ENCODE measurements at places on chromosomes 12 and 14. TPM values are rescaled to one million over a fixed set of nuclear protein-coding genes. Genes with fewer than 3 reads are reported as not detected.

The RPGRIP1 gene
- not detected for total RNA-seq

The GYS2 gene
- total RNA-seq: not detected

The BICDL1 gene
- total RNA-seq: 103 TPM

The ARMH4 gene
- not detected for total RNA-seq

The TMTC1 gene
- total RNA-seq: not detected

- no peak for DNase-seq
These were observed 296.2 kb downstream of the GPHN start for GRCh38 chr14:66804141-66804540.

GRCh38 chr14:26594148-26594547, 3.7 kb downstream of the NOVA1 start:
- DNase-seq: no peak

DNA sequence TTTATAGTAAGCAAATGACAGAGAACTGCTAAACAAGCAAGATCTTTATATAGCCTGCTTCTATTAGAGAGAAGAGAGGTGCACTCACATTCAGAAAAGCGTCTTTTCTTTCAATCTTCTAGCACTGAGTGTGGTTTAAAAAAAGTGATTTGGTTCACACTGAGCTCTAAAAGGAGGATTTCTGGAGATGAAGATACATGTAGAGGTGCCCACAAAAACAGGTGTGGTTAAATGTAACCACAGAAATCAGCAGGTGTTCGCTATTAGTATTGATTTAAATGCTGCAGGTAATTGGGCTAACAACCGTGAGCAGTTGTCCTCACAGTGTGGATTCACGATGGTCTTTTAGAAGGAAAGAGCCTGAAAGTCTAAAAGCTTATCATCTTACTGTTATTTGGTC, 10.7 kb downstream of the PKP2 start:
- DNase-seq: no peak

DNA sequence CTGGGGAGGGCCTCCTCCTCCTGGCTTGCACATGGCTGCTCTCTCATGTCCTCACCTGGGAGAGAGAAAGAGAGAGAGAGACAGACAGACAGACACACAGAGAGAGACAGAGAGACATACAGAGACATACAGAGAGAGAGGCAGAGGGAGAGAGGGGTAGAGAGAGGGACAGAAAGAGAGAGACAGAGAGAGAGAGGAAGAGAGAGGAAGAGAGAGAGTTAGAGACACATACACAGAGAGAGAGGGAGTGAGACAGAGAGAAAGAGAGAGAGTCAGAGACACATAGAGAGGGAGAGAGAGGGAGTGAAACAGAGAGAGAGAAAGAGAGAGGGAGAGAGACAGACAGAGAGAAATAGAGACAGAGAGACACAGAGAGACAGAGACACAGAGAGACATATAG, 103.6 kb upstream of the ESRRB start:
- DNase-seq: no peak

GRCh38 chr12:49567611-49568441, at the start of gene MCRS1:
MCRS1 (minus strand) TSS chr12:49568142; CDS start chr12:49566731, 1,411 bp downstream.
- peak; percentile 93 for DNase-seq

- no peak for DNase-seq
These were observed 89.9 kb downstream of the BICD1 start for GRCh38 chr12:32196250-32197198.

- peak; percentile 68 for DNase-seq
These were observed 87.0 kb downstream of the R3HDM2 start for GRCh38 chr12:57343703-57344378.

- peak; percentile 73 for DNase-seq
These were observed 81.6 kb upstream of the SCAF11 start for GRCh38 chr12:46071769-46072624.

DNA sequence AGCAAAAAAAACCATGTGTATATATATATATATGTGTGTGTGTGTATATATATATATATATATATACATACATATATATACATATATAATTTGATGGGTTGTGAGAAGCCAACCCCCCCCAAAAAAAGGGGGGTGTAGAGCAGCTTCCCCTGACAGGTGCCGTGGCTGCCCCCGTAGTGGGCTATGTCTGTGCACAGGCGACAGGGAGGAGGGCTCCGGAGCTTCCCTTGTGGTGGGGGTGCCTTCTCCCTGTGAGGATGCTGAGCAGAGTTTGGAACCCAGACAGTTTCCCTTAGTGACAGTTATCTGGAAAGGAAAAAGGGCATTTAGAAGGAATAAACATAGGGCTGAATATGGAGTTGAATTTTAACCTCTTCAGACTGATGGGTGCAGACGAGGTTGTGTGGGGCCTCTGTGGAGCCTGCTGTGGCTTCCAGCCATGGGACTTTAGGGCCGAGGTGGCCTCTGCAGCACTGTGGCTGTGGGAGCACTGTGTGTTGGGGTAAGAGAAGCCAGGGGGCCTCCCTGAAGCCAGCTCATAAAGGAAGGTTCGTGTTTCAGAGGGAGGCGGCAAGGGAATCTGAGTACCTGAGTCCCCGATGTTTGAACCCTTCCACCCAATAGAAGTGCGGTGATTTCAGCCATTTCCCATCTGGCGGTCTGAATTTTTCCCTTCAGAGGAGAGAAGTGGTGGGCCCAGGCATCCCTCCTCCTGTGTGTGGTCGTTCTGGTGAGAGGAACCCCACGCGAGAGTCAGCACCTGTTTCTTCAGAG, 19.8 kb downstream of the XRCC3 start:
- no peak for DNase-seq

DNA sequence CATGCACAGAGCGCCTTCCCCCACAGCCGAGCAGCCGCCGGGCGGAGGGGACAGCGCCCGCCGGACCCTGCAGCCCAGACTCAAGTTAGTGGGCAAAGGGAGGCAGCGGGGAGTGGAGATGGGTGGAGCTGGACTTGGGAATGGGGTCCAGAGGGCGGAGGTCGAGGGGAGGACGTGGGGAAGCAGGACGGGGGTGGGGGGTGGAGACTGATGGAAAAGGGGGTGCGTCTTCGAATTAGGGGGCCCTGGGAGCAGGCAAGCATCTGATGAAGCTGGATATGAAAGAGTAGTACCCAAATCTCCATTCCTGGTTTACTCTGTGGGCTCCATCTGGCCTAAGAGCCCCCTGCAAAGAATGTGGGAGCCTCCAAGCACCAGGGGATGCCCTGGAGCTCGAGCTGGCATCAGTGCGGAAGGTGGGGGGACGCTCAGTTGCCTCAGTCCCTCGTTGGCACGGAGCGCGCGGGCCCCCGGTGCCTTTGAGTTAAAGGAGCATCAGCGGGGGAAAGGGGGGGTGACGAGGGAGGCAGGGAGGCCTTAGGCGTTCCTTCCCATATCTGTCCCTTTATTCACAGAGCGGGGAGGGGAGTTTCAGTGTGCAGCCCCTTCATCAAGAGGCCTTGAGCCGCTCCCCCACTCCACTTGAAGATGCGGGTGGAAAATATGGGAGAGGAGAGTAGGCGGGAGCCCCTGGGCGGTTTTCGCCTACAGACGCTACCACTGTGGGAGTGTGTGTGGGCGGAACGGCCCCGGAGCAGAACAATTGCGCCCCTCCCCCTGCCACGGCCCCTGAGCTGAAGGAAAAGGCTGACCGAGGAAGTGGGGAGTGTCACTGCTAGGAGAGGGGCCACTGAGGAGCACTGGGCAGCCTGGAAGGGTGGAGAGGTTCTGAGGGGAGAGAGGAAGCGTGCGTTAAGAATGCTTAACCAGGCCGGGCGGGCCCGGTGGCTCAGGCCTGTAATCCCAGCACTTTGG, 644 bp downstream of the NAB2 start:
- peak; percentile 83 for DNase-seq

DNA sequence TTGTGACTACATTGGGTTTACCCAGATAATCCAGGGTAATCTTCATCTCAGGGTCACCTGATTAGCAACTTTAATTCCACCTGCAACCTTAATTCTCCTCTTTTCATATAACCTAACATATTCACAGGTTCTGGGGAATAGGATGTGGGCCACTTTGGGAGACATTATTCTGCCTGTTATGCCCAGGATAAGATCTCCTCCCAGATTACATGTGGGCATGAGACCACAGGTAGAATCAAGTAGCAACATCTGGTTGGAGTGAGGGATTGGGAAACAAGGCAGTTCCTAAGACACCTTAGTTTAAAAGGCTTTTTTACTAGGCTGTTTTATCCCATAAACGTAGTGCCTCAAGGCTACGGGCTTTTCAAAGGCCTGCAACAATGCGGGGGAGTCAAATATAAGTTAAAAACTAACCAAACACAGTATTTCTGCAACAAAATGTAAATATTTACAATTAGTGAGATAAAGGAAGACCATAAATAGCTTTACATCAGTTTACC, 181.5 kb downstream of the FOXA1 start:
- DNase-seq: no peak

GRCh38 chr12:122928404-122929147, 32.7 kb upstream of the VPS37B start:
- no peak for DNase-seq

DNA sequence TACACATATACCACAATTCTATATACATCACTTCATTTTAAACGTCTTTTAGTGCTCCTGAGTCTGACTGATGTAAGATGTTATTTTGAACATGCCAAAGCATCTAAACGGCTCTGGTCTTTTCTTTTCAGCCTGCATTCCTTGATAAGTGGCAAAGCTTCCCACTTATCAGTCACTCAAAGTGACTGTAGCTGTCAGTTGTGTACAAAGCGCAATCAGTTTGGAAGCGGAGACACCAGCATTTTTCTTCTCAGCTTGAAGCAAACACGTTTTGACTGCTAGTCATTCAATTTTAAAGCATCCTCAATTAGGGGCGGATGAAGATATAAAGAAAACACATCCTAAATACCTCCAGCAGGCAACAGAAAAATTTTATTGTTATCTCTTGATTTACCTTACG, 226.8 kb downstream of the SOX5 start:
- DNase-seq: no peak

- DNase-seq: no peak
These were observed at the start of gene NOVA1 for GRCh38 chr14:26597589-26598080. NOVA1 (minus strand) TSS chr14:26598033; CDS start chr14:26597436, 597 bp downstream.

GRCh38 chr14:95123891-95124579, 33.3 kb downstream of the DICER1 start:
- DNase-seq: no peak

GRCh38 chr14:23380976-23381375, 4.1 kb downstream of the CMTM5 start:
- DNase-seq: no peak

DNA sequence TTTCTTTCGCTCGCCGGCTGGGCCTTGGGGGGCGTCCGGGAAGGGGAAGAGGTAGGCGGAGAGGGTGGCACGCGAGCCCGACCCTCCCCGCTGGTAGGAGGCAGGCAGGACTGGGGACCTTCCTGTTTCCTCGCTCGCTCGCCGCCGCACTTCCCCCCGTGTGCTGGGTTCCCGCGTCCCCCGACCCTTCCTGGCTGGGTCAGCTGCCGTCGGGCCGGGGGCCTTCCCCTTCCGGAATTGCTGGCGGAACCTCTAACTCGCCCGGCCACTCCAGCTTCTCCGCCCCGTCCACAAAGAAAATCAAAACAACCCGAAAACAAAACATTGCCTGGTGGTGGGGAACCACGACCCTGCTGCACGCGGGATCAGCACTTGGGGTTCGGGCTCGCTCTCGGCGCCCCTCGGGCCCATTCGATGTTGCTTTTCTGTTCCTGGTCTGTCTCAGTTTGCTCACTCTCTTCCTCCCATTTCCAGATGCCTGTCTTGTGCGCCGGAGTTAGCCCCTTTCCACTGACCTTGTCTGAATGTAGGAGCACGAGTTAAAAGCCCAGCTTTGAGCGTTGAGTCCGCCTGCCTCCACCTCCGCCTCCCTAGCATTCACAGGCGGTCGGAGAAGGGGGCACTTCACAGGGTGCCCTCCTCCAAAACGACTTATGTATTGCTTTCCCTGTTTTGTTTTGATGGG, 581 bp downstream of the PAPOLA start:
- peak; percentile 31 for DNase-seq

GRCh38 chr14:78403278-78403815, 233.2 kb downstream of the NRXN3 start:
- peak; percentile 3 for DNase-seq

DNA sequence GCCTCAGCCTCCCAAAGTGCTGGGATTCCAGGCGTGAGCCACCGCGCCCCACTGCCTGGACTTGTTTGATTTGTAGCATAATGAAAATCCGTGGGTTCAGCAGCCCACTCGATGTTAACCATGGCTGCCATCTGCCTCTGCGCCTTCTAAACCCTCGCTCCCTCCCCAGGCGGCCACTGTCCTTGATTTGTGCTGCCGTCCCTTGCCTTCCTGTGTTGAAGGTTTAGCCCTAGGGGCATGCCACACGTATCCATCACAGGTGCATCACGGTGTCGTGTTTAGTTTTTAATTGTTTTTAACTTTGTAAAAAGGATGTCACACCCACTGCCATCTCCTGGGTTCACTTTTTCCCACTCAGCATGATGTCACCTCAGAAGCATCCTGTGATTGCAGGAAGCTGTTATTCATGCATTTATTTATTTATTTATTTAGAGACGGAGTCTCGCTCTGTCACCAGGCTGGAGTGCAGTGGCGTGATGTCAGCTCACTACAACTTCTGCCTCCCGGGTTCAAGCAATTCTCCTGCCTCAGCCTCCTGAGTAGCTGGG, 24.5 kb upstream of the ULK1 start:
- DNase-seq: no peak

- no peak for DNase-seq
These were observed 119.5 kb downstream of the CRACR2A start for GRCh38 chr12:3633396-3633795.

GRCh38 chr14:101538878-101539277, 22.4 kb upstream of the DIO3 start:
- no peak for DNase-seq

DNA sequence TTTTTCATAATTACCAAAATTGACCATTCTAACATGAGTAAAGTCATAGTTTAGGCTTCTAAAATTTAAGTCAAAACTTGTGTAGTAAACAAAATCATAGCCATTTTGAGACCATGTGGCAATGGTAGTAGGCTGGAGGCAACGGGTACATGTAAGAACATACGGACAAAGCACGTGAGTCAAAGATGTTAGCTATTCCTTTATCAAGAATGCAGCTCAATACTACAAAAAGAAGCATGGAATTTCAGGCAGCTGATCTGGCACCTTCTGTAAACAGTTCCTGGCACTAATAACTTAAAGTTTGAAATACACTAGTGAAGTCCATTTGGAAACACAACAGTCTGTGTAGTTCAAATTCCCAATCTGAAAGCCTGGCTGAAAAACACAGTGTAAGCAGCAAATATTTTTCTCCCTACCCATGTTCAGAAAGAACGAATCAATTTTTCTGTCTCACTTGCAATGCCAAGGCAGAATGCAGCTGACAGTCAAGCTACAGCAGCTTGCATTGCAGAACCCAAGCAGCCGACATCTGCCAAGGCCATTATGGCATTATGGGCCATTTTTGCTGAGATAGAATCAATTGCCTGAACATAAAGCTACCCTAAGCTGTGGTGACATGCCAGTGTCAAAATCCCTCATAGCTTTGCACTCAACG, 29.3 kb downstream of the MYF5 start:
- DNase-seq: no peak

Data from activated CD8-positive, alpha-beta T cell treated with anti-CD3 and anti-CD28 coated beads for 36 hours (primary cell).